ENCODE measurements at places on chromosomes 1 and 21.

DNA sequence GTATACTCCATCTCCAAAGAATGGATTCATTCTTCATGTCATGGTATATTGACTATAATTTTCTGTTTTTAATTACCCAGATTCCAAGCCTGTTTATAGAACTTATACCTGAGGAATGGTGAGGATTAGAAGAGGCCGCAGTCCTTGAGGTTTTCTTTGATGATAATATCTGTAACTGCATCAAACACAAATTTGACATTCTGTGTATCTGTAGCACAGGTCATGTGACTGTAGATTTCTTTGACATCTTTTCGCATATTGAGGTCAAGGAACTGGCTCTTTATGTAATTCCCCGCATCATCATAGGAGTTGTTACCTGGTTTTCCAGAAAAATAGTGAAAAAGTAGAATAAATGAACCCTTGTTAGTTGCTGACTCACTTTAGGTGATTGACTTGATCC lies 16.2 kb downstream of the GNAT2 start:
- DNase-seq, result no peak

DNA sequence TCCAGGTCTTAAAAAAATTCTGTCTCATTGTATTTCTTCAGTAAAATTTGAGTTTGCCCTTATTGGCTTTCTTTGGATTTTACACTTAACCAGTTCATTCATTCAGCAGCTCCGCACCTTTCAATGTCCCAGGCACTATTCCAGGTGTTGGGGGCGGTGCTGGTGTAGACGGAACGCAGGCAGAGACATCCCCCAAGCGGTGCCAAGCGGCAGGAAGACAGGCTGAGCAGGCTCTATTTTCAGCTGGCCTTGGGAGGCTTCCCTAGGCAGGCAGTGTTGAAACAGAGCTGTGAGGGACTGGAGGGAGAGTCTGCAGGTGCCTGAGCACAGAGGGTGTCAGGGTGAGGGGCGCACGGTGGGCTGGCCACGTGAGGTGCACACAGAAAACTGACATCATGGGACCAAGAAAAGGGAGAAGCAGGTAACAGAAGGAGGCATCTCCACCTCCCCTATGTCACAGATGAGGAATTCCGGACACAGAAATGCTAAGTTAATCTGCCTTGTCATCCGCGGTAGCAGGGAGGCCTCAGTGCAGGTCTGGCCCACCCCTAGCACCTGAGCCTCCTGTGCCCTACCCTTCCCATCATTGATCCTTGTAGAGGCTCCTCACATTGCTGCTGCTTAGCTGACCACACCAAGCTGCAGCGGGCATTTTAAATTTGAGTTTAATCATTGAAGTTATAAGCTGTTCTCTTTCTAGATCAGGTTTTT lies 40.8 kb downstream of the SLC37A1 start:
- DNase-seq, result no peak

- no peak for DNase-seq
Observed at GRCh38 chr1:187517546-187517945, 688.8 kb downstream of the PLA2G4A start.

- DNase-seq, result no peak
Observed at GRCh38 chr1:20168564-20169491, 17.1 kb upstream of the UBXN10 start.

- DNase-seq, result no peak
Observed at GRCh38 chr1:179510038-179510437, 65.7 kb downstream of the NPHS2 start.

DNA sequence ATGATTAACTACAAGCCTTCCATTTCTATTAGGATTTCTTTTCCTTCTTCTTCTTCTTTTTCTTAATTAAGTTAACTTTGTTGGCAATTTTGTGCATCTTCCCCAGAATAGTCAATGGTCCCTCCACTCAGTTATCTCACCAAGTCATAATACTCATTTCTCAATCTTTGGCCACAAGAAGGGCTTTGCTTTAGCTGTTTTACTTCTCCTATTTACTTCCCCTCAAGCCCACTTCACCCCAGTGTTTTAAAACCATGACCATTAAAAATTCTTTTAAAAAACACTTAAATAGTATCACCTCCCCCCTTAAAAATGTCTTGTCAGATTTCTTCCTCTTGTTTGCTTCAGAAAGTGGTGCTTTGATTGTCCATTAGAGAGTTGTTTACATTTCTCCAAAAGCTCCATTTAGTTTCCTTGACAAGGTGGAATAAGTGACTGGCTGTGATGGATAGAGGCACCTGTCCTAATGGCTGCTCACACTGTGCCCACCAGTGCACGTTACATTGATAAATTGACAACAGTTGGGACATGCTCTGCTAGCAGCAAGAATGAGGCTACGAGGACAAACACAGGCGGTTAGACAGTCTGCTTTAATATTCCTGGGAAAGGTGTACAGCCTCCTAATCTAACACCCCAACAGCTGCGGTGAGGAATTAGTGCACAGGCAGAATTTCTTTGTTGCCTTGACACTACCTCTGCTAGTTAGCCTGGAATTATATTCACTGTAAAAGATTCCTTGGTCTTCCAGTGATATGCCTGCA lies 354.7 kb downstream of the LMO4 start:
- no peak for DNase-seq

All from stimulated activated CD4-positive, alpha-beta T cell treated with anti-CD3 and anti-CD28 coated beads, Interleukin-1b, Interleukin-23, amount 100 ng/mL, for 1 hour (primary cell).